IPS DF 6.9 (cell line): ENCODE measurements at places on chromosomes 7 and 10.
A peak's percentile ranks its signal among the peaks of the same experiment; 100 is the strongest.

GRCh38 chr7:6252748-6253147 lies 19.7 kb downstream of the CYTH3 start:
- DNase-seq: no peak

DNA sequence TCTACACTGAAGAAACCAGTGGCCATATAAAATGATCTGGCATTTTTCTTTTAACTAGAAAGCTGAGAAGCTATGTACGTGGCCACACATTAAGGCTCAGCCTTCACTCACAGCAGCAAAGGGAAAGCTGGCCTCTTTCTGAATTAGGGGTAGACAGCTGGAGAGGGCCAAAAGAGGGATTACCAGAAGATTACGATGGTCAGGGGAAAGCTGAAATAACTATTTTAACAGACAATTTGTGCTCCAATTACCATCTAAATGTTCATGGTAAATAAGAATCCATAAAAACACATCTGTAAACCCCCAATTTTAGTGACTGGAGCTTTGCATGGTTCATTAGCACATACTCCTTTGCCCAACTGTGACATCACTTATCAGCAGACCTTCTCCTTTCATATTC lies 314.3 kb downstream of the HPSE2 start:
- DNase-seq: no peak

DNA sequence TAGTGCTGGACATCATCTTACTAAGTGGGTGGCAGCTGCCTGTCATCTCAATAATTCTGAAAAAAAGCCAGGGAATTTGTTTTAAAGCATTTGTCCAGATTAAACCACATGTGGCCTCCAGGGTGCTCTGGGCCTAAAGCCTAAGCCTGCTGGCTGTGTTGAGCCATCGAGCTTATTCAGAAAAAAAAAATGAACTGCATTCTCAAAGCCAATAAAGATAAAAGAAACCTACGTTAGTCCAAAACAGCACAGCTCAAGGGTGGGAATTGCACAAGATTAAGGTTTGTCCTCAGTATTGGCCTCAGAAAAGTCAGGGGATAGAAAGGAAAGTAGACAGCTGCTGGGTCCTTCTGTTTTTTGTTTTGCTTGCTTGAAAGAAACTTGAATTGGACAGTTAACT lies 22.6 kb upstream of the PRTFDC1 start:
- DNase-seq: no peak

- DNase-seq: no peak
These were observed 454.0 kb upstream of the SORCS1 start for GRCh38 chr10:107618504-107618994.

DNA sequence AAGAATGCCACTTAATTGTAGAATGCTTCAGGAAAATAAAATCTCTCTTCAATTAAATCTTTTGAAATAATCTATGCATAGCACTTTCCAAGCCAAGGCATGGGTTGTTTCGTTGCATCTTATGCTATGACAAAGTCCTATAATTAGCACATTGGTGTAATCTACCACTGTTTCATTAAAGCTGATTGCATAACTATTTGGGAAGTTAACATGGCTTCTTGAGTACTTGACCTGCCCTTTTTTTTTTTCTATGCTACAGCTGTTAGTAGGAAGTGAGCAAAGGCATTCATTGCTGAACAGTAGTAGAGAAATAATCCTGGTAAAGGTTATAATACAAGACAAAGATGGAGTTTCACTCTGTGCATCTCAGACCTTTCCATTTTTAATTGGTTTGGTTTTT lies 557.2 kb upstream of the CELF2 start:
- DNase-seq: no peak

DNA sequence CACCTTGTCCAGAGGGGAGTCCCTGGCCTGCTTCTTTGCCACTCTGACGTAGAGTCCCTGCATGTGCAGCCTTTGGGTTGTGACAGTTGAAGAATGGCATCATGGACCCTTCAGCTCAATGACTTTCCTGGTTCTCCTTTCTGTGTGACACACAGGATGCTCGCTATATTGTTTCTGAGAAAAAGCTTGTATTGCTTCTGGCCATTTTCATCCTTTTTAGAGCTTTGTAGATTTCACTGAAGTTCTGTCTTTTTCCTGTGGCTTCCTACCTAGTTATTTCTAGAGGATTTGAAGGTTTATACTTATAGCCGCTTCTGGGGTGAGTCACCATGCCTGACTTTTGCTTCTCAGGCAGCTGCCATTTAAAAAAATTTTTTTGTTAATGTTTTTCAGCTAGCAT lies 27.0 kb downstream of the SND1 start:
- no peak for DNase-seq

GRCh38 chr7:129047761-129048160 lies 7.2 kb downstream of the TNPO3 start:
- no peak for DNase-seq

DNA sequence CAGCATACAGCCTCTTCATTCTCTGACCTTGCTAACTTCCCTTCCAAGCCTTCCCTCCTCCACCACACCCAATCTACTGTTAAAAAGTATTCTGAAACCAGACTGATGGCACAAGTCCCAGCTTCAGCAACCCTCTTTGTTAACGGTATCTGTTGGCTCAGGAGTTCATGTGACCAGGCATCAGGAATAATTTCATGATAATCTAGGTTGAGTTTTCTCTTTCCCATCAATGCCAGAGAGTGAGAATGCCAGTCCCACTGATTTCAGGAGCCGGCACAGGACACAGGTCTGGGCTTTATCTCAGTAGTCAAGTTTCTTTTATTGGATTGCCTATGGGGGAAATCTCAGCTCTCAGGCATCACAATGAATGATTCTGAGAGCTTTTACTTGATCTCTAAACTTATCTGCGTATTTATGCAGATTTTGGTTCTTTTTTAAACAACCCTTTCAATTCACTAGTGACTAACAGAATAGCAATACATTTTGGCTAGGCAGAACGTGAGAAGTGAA lies 231.0 kb upstream of the LYZL1 start:
- DNase-seq: no peak

GRCh38 chr10:30285970-30286369 lies 63.1 kb downstream of the MTPAP start:
- DNase-seq: no peak

GRCh38 chr7:31648880-31649279 lies 38.1 kb upstream of the PPP1R17 start:
- no peak for DNase-seq

DNA sequence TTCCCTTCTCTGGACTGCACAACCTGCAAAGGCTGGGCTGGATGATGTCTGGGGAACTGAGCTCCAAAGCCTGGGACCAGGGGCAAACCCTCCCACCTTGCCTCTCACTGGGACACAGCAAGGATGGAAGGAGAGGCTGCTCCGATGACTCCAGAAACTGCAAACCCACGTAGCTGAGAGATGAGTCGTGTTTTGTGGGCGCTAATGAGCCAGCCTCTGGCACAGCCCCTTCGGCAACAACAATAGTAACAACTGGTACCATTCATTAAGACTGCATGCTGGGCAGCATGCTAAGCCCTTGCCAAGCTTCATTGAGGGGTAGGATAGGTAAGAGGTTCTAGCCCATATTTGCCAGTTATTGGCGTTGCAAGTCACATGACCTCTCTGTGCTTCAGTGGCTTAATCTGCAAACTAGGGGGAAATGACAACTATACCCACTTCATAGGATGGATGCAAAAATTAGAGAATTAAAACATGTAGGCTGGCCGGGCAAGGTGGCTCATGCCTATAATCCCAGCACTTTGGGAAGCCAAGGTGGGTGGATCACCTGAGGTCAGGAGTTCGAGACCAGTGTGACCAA lies 145.9 kb downstream of the SH3PXD2A start:
- no peak for DNase-seq

- no peak for DNase-seq
These were observed 141.9 kb downstream of the MAD1L1 start for GRCh38 chr7:2090526-2091520.

DNA sequence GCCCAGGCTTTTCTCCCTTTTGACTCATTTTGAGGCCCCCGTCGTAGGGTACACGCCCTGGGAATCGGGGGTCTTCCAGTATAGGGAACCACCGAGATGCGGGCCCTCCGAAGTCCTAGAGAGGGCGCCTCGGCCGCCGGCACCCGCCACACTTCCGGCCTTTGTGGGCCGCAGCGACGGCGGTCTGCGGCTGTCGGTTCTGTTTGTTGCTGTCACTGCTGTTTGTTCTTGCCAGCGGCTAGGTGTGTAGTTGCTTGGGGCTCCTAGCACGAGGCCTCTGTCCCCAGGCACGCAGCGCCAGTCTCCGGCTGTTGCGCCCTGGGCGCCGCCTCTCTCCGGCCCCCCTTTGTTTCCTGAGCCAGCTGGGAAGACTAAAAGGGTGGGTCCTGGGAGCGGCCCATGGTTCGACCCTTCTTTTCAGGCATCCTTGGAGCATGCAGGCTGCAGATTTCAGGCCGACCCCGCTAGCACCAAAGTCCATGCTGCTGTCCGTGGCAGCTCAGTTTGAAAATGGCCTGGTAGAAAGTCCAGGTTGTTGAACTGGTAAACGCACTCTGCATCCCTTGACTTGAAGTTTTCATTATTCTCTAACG lies 17.8 kb upstream of the ZKSCAN1 start:
- no peak for DNase-seq

- no peak for DNase-seq
These were observed 37.3 kb upstream of the PRSS1 start for GRCh38 chr7:142711746-142712616.

GRCh38 chr7:2844153-2845033 lies at the start of gene GNA12:
Gene GNA12, minus strand, starts transcription at chr7:2844308. Its CDS starts 147 bp downstream, at chr7:2844161.
- peak; percentile 94 for DNase-seq

DNA sequence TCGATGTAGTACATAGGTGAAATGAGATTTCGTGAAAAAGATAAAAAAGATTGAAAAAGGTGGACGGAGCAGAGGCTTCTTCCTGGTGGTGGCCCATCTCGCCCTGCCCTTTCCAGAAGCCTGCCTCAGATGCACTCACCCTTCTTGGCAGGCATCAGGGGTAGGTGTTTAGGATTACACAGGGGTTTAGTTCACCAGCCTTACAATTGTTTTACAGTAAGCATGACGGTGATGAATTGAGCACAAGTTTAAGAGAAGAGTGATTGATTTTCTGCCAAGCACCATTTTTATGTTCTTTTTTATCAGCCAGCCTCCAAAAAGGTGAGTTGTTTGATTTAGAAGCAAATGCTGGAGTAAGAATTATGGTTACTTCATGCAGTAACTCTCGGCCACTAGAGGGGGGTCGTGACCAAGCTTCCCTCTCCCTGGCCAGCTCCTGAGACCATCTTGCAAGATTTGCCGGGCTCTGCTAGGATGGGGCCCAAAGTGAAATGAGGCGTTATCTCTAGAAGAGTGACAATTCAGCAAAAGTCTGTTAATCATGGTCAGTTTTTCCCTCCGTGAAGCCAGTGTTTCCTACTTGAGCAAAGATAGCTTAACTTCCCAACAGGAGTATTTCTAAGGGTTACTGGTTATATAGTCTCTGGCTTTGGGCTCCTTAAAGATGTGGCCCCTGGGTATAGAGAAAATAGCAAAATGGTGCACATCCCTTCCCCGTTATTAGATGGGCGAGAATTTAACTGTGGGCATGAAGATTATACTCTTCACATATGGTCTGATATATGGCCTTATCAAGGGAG lies 228.8 kb downstream of the BMPER start:
- peak; percentile 50 for DNase-seq

GRCh38 chr10:32033171-32033570 lies 23.1 kb downstream of the KIF5B start:
- no peak for DNase-seq

GRCh38 chr7:83531766-83532165 lies 117.2 kb downstream of the SEMA3E start:
- DNase-seq: no peak

DNA sequence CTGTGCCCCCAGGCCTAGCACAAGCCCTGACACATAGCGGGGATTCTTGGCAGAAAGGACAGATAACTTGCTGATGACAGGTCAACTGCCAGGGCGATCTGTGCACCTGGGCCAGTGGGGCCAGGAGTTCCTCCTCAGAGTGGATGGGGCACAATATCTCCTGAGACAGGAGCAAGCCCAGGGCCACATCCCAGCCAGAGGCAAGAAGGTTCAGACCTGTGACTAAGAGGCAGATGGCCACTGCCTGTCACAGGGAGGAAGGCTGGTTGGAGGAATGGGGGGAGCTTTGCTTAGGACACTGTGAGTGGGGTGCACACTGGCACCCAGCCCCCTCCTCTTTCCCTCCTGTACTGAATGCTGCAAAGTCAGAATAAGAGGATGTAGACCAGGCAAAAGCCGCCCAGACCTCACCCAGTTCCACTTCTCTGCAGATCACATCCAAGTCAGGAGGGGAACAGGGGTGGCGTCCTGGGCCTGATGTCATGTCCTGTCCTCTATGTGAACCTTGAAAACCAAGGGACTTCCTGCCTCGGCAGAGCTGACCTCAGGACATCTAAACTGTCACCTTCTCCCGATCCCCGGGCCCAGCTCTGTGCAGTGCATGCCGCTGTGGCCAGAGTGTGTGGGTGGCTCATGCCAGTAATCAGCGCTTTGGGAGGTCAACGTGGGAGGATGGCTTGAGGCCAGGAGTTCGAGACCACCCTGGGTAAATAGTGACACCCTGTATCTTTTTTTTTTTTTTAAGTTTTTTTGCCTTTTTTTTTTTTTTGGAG lies 1.3 kb downstream of the GUSB start:
- no peak for DNase-seq

DNA sequence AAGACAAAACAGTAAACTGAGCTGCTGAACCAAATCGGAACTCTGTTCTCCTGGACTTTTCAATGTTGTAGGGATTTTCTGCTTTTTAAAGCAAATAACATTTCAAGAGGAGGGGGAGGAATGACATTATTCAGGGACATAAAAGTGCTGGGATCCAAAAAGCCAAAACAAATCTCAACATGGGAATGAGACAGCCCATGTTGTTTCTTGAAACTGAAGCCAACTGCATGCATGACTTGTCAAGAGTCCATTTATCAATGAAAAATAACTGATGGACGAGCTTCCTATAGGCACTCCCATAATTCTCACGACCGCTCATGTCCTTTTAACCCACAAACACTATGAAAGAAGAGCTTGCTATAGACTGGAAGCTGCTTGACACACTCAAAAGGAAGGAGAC lies 27.8 kb downstream of the FAM53B start:
- no peak for DNase-seq

GRCh38 chr7:75776295-75776971 lies 4.4 kb upstream of the CCL26 start:
- DNase-seq: no peak

DNA sequence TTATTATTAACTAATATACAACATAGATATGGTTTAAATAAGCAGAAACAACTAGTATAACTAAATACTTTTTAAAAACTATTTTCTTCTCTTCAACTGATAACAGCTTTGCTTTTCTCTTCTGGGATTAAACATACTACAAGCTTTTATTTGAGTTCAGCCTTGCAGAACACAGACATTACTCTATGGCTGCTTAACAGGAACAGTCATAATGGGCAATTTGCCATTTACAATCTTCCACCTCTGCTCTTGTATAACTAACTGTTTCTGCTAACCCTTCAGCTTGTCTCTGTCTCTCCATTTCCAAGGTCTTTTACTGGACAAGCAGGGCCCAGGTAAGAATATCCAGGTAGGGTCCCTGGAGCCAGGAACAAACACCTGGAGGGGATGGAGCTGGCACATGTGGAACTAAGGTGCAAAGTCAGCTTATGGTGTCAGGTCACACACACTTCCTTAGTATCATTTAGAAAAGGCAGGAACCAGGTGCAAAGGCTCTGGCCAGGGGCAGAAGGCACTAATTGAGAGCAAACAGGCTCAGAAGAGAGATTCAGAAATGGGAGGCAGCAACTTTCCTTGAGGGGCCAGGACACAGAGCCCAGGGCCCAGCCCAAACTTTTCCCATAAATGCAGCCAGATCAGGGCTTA lies 93.1 kb downstream of the STRA8 start:
- no peak for DNase-seq

GRCh38 chr7:140446467-140446866 lies 32.8 kb downstream of the MKRN1 start:
- no peak for DNase-seq

GRCh38 chr7:157963526-157963925 lies 624.1 kb downstream of the PTPRN2 start:
- DNase-seq: no peak
